ENCODE measurements at places on chromosomes 11 and 22.

- no peak for DNase-seq
Observed at GRCh38 chr22:23820748-23821211, 18.0 kb downstream of the DERL3 start.

GRCh38 chr22:25146307-25146706 lies 53.4 kb upstream of the CRYBB3 start:
- DNase-seq = no peak

- DNase-seq = peak; percentile 25
Observed at GRCh38 chr11:118785362-118785761, 5.6 kb downstream of the DDX6 start.

DNA sequence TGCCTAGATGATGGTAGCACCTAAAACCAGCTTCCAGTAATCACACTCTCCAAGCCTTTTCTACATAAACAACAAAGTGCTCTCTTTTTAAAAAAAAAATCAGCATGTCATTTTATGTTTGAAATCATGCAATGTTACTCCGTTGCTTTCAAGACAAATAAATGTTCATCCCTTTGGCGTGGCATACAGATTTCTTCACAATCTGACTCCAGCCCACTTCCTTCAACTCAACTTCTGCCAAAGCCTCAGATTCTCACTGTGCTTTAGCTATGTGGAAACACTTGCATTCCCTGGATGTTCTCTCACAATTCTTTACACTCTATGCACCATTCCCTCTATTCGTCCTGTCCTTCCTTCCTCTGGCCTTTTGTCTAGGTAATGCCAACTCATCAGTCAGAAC lies 206.3 kb upstream of the BLID start:
- DNase-seq = no peak

DNA sequence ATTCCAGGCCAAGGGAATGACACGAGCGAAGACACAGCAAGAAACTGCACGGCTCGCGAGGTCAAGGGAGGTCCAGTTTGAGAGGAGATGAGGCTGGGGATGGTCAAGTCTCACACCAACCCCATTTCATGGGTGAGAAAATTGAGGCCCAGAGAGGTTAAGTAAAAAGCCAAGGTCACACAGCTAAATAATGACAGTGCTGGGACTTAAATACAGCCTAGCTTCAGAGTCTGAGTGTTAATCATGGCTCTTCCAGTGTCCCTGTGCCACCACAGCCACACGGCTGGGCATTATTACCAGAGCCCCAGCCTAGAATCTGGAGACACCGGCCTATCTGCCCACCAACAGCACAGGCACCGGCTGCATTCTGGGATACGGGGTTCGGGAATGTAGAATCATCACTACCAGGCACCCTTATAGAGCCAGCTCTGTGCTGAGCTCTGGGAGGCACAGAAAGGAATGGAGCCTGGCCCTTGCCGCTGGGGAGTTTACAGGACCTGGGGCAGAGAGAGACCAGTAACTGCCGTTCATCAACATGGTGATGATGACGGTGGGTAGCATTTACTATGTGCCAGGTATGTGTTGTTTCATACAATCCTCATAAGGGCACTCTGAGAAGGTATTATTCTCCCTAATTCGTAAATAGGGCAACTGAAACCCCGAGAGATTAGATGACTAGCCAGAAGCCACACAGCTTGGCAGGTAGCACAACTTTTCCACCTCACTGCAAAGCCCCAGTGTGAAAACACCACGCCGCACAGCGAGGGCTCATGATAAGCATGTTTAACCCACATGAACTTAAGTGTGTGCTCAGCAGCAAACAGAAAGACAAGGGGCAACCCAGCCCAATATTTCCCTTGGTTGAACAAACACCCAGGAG lies 51.8 kb downstream of the CD6 start:
- peak; percentile 82 for DNase-seq

GRCh38 chr22:17866127-17866526 lies 91.9 kb upstream of the BID start:
- DNase-seq = no peak

DNA sequence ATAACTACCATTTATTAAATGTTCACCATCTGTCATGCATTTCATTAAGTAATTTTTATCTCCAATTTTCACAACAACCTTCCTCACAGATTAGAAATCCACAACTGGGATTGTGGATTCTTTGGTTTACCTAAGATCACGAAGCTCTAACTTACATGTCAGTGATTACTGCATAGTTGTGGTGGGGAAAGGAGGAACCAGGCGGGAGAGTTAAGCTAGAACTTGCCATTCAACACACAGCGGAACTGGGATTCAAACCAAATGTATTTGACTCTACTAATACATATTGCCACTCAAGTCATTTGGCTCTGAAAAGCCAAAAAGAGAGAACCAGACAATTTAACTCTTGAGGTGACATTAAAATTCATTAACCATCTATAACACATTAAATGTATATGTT lies 10.4 kb upstream of the LAYN start:
- DNase-seq = no peak

DNA sequence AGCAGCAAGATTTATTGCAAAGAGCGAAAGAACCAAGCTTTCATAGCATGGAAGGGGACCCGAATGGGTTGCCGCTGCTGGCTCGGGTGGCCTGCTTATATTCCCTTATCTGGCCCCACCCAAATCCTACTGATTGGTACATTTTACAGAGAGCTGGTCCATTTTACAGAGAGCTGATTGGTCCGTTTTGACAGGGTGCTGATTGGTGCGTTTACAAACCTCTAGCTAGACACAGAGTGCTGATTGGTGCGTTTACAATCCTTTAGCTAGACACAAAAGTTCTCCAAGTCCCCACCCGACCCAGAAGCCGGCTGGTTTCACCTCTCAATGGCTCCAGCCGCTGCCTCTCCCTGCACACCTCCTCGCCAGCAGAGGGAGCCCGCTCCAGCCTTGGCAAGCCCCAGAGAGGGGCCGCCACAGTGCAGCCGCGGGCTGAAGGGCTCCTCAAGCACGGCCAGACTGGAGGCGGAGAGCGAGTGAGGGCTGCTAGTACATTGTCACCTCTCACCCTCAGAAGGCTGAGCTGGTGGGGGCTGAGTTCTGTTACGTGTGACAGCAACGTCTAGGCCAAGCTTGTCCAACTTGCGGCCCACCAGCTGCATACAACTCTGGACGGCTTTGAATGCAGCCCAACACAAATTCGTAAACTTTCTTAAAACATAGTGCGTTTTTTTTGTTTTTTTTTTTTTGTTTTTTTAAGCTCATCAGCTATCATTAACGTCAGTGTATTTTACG lies 8.7 kb downstream of the PTH start:
- peak; percentile 73 for DNase-seq

- no peak for DNase-seq
Observed at GRCh38 chr11:64545619-64546018, 45.4 kb upstream of the SLC22A12 start.

DNA sequence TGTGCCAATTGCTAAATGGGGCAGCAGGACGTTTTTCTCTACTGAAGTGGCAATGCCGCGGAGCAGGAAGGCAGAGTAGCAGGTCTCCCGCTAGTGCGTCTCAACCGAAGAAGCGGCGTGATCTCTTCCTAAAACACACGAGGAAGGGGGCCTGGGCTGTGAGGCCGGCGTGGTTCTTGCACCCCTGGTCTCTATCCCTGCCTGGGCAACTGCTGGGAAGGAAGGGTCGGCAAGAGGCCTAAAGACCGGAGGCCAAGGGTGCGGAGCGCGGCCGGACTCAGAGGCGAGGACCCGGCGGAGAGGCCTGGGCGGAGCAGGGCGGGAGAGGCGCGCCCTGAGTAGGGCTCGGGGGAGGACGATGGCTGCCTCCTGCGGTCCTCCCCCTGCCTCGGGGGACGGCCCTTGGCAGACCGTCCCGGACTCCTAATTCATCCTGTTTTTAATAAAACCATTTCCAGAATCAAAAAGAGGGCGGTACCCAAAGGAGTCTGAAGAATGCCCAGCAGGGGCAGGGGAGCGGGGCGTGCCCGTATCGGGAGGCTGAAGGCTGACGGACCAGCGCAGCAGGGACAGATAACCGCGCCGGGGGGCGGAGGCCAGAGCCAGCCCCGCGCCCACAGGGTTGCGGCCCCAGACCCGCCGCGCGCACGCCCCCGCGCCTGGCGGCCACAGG lies 572 bp upstream of the APLP2 start:
- DNase-seq = peak; percentile 48

GRCh38 chr22:27772081-27772983 lies 29.2 kb downstream of the MN1 start:
- DNase-seq = no peak

DNA sequence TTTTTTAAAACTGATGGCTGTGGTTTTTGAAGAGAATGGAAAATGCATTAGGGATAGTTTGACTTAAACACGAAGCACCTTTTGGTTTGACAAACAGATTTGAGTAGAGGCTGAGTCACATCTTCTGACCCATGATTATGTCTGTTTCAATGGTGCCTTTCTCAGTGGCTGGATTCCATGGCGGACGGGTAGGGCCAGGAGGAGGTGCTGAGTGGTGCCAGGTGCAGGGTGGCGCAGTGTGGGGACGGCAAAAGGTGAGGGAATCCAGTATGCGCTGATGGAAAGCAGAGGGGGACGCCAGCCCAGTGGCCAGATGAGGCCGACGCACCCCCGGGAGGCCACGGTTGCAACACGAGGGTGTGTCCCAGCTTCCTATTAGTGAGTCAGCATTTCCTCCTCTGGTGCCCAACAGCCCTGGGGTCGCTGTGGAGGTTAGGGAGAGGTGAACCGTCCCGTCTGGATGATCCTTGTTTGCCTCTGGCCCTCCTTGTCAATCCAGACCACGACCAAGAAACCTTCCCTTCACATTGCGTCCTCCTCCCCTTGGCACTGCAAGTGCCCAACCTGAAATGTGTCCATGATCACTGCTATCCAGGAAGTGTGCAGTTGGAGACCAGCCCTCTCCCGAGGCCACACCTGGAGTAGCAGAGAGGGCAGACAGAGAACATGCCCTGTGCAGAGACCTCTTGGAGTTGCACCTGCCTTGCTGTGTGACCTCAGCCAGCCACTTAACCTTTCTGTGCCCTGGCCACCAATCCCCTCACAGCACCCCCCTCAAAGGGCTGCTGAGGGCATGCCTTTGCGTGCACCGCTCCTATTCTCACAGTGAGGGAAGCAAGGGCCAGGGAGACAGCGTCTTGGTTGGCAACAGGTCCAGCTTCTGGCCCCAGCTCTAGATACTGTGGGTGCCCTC lies 32.5 kb upstream of the ATXN10 start:
- no peak for DNase-seq

DNA sequence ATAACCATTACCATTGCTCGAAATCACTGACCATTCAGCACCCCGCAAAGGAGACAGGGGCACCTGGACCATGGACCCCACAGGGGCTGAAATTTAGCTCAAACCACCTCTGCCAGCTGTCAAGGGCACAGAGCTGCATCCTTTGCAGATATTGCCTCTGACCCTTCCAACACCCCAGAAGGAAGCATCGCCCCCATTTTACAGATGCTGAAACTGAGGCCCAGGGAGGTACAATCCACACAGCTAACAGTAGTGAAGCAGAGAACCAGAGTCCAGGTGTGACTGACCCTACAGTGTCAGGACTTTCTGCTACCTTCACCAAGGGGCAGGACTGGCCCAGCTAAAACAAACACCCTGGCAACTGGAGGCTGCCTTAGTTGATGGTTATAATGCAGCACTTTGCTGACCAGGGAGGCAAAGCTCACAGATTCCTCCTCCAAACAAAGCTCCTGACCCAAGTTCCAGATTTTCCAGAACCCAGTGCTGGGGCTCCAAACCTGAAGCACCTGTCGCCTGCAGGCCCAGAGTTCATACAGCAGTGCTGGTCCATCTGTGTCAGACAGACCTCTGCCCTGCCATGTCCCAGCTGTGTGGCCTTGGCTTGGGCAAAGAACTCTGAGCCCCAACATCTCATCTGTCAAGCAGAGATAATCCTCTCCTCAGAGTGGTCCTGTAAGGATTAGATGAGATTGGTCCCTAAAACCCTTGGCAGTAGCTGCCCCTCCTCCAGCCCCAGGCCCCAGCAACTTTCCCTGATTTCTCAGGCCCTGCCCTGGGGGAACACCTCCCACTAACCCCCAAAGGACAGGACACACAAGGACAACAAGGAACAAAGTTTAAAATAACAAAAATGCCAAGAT lies 15.2 kb upstream of the ARAP1 start:
- DNase-seq = no peak
